H4 (cell line): ENCODE measurements at places on chromosomes 13 and 19. TPM values are rescaled to one million over a fixed set of nuclear protein-coding genes. Genes with fewer than 3 reads are reported as not detected.

GRCh38 chr19:4728871-4729270, 5.2 kb upstream of the DPP9 start:
- DNase-seq: no peak

DNA sequence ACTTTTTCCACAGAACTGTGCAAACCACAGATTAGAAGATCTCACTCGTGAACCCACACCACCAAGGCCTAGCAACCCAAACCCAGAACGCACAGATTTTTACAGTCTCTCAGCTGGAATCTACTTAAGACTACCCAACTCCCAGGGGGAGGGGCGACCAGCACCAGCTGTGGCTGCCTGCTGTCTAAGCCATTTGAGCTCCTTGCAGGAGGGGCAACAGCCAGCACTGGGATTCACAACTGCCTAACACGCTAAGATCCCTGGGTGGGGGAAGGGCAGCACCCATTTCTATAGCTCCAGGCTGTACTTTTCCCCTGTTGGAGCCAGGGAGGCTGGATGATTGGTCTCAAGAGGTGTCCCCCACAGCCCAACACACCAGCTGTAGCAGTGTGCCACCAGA, 368.8 kb downstream of the SUCLA2 start:
- no peak for DNase-seq

- DNase-seq: no peak
Measured at GRCh38 chr19:52566121-52566520, 4.0 kb upstream of the ZNF701 start.

- DNase-seq: peak; percentile 26
Measured at GRCh38 chr19:45075301-45076028, 813 bp downstream of the ZNF296 start.

DNA sequence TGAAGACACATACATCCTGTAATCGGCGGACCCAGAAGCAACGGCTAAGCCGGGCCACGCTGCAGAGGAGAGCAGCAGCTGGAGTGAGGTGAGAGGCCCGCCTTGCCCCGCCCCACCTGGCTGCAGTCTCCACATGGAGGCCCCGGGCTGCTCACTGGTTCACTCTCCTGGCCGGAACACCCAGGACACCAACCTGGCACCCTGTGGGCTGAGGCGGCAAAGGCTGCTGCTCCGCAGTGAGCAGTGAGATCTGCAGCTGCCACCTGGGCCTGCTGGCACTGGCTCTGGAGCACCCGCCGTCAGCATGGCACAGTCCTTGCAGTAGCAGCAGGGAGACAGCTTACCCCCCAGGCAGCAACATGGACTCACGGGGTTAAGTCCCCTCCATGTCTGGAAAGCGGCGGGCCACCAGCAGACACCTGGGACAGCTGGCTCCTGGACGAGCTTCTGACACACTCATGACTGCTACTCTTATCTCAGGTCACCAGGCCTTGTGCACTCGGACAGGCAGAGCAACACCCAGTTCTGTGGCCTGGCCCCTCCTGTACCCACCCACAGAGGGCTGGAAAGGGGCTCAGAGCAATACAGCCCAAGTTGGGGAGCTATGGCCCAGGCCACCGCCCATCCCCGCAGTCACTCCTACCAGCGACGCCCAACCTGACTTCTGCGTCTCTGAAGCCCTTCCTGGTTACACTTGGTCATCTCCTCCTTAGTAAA, 13.2 kb upstream of the KPTN start:
- DNase-seq: no peak

The INSR gene
- 3.3 and 3.8 TPM in 2 replicates for total RNA-seq

The ZNF610 gene
- total RNA-seq: 1.1 and 2.2 TPM in 2 replicates
